ENCODE measurements at places on chromosomes 4 and X.

- no peak for DNase-seq
Observed at GRCh38 chr4:146073517-146073916, 102.0 kb upstream of the LSM6 start.

GRCh38 chrX:119625843-119626242 lies 19.6 kb upstream of the NKRF start:
- no peak for DNase-seq

DNA sequence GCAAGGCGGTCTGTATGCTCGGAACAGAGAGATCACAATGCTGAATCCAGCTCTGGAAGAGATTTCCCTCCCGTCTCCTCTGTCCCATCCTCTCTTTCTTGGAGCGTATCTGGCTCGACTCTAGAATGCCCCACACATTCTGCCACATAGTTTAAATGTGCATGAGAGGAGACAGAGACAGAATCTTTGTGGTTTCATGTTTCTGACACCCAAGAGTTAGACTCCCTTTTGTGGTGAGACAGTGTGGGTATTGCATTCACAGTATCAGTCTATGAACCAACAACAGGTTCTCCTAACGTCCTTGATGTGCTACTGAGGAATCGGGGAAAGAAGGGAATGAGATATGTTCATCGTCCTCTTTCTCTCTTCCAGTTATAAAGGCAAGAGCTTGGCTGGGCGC lies 25.3 kb downstream of the FAM47E start:
- no peak for DNase-seq

- DNase-seq: no peak
Observed at GRCh38 chrX:81662381-81662780, 460.5 kb downstream of the SH3BGRL start.

GRCh38 chr4:10320130-10320529 lies 137.1 kb downstream of the ZNF518B start:
- no peak for DNase-seq

GRCh38 chr4:109554971-109555370 lies 5.1 kb upstream of the MCUB start:
- DNase-seq: no peak

DNA sequence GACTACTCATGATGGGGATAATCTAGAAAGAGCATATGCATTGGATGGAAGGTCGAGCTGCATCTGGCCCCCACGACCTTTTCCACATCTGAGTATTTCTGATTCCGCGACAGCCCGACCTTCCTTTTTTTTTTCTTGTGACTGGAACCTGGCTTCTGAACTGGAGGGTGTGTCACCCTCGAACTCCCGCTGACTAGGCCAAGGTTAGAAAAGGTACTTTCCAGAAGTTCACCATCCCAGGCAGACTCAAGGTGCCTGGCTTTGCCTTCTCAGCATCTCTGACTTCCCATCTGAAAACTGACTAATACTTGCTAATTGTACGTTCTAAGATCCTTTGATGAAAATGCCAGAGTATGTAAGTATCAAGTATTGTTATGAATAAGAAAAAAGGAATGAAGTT lies 49.3 kb upstream of the CD40LG start:
- no peak for DNase-seq

DNA sequence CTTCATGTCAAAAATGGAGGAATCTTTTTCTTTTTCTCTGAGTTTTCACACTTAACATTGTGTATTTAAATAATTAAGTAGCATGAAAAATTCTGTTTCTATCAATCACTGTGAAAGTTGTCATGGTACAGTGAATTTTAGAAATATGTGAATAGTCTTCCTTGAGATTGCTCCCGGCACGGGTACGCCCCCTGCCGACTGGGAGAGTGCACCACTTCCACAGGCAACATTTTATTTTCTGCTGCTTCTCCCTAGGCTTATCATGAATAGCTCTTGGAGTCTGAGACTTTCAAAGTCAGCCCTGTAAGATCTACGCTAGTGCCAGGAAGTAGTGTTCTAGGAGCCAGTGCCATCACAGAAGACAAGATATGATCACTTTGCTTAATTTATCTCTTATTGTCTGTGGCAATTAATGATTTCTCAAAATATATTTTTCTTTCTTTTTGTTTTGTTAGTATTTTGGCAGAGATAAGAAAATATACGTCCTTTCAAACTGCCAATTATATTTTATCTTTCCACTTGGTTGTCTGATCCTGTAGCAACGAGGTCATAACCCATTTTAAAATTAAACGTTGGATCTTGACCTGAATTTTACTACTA lies 763.8 kb upstream of the AADAT start:
- DNase-seq: no peak

DNA sequence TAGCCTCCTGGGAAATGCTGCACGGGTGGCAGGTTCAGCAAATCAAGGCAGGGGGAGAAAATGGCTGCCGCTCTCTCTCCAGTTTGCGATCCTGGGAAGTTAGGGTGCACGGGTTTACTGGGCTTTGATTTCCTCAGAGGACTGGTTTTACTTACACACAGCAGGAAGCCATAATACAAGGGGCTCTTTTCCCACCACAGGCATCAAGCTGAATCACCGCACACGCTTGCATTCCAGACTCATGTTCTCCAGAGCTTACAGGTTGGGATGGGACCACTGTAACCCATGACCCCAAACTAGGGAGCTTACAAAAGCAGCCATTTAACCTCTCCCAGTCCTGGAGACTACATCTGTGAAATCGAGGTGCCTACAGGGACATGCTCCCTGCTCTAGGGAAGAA lies 159.8 kb downstream of the DHRSX start:
- DNase-seq: no peak

GRCh38 chr4:68748181-68748991 lies 67.4 kb upstream of the UGT2B10 start:
- no peak for DNase-seq
